CD4-positive, alpha-beta T cell treated with Interleukin-4 for 4 hours (primary cell): ENCODE measurements at places on chromosomes 7 and 10.
A peak's percentile ranks its signal among the peaks of the same experiment; 100 is the strongest.

GRCh38 chr7:131026297-131027000, 292.4 kb upstream of the KLF14 start:
- DNase-seq, result no peak

DNA sequence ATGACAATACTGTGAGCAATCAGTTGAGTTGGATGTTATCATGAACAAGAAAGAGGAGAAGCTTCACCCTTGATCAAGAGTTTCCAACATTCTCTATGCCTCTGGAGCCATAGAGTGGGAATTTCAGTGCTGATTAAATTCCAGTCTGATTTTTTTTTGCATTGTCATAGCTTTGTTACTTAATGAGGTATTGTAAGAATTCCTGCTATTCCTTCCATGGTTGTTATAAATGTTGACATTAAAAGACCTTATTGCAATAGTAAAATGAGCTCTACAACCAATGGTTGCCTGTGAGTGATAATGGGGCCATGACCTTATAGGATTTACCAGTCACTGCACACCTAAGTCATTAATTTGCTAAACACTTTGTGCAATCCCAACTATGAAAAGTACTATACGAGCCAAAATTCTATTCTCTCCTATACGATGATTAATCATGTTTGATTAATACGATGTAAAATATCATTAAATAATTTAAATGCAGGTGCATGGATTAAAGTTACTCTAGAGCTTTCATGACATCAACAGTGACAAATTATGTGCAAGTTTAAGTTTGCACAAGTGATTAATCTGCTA, 353.2 kb upstream of the KLF6 start:
- DNase-seq, result no peak

DNA sequence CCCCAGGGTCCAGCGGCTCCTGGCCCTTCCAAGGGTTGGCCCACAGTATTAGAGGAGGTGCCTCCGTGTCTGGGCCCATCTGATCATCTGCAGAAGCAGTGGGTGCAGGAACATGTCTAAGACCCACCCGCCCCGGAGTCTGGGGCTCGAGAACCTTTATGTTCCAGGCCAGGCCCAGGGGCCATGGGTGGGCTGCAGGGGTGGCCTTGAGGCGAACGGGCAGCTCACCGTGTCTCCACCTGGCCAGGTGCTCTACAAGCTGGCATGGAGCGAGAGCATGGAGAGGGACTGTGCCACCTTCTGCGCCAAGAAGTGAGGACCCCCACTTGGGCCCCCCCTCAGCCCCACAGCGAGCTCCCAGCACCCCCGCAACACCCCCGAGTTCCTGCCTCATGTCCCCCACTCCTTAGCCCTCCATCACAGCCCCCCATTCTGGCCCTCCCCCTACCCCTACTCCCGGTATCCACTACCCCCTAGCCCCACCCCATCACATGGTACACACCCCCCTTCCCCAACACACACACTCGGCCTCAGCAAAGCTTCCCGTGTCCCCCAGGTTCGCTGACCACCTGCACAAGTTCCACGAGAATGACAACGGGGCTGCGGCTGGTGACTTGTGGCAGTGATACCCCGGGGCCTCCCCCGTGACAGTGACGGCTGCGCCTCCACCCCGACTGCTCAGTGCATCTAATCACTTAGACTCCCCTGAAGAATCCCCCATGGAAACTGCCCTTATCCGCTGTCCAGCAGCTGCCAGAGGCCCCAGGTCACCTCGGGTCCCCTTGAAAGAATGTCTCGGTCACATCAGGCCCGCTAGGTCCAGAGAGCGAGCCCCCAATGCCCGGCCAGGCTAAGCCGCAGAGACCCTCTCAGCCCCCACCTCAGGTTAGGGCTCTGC, 4.0 kb upstream of the SH2B2 start:
- DNase-seq, result no peak

DNA sequence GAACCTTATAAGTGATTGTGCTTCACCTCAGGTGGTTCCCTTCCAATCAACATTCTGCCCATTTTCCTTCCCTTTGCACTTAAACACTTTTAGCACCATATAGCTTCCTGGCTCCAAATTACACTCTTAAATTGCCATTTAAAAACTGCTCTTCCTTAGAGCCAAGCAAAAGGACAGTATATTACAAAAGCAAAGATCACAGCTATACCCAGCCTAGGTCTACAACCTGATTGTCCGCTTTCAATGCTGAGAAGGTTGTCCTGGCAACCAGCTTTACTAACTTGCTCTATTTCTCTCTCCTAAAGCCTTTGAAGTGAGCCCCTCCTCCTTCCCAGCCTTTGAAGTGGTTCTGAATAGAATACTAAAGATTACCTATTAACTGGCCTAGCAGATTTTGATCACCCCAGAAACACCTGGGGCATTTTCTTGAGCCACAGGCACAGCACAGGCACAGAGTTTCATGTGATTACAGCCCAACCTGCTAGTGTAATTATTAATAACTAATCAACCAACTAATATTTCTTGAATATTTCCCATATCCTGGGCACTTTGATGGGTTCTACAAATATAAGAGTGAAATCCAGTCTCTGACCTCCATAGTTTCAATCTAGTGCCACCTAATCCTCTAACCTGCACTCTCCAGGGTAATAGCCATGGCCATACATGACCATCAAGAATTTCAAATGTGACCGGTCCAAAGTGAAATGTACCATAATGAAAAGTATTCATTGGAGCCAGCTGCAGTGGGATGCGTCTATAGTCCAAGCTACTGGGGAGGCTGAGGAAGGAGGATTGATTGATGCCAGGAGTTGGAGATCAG, 63.6 kb upstream of the TRIM24 start:
- DNase-seq, result no peak

DNA sequence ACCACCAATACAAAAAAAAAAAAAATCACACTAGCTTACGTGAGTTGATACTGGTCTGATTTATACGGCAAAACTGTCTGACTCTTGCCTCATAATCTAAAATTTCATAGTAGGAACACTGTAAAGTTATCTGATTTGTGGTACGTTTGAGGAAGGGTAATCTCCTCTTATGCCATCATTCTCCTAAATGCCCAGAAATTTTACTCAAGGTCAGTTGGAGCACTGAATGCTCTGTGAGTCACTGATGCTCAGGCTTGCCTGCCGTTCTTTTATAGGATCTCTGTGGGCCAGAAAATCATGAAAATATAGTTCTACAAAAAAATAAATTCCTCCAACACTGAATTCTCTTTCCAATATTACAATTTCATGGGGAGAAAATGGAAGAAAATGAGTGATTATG, 135.7 kb downstream of the PDE1C start:
- no peak for DNase-seq

DNA sequence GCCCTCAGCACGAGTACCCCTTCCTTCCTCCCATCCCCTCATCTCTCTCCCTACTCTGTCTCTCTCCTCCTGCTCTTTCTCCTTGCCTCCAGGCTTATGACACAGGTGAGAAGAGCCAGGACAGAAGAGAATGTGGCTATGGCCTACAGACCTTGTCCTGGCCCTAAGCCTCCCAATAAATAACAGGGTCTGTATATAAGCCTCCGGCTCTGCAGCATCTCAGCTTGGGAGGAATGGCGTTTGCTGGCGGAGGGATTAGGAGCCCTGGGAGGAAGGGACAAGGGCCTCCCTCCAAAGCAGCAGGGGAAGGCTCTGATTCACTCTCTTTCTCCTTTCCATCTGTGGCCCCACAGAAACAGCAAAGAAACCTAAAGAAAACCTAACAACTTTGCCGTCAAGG, 45.8 kb downstream of the COL13A1 start:
- DNase-seq, result no peak

DNA sequence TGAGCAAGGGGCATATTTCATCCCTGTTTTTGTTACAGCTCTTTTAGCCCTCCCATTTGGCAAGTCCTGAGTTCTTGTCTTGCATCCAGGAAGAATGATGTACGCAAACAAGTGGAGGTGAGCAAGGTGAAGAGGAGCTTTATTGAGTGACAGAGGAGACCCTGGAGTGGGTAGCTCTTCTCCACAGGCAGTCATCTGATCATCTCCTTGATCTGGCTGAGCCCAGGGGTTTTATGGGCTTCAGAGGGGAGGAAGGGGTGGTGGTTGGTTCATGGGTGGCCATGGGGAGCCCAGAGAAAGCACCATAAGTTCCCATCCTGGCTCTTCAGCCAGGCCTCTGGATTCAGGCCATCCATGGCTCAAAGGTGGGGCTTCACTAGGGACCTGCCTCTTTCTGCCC, 21.9 kb downstream of the STEAP1 start:
- no peak for DNase-seq

DNA sequence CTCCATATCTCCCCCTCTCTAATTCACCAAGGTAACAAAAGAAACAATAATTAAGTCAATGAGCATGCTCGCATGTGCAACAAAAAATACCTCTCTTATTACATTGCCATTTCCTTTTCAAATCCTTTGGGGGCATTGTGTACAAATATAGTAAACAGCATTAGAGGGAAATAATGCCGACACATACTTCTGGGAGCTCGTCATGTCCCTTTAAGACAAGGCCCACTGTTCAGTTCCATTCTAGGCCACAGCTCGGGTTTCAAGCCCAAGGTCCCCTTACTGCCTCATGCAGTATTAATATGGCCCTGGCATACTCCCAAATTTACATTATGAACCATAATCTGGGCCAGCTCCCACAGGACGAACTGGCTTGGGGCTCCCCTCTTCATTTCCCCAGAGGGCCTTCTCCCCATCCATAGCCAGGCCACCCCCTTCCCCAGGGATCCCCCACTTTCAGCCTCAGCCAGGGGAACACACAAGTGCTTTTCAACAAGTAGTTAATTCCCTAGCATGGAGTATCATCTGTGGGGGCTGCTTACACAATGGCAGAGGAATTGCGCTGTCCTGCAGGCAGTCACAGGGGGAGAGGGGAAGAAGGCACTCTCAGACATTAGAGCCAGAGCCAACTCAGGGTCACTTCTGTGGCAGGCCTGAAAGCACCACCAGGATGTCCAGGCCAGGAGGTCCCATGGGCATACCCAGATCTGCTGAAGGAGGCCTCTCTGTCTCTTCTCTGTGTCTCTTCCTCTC, 110.6 kb downstream of the KCNMA1 start:
- DNase-seq, result no peak

DNA sequence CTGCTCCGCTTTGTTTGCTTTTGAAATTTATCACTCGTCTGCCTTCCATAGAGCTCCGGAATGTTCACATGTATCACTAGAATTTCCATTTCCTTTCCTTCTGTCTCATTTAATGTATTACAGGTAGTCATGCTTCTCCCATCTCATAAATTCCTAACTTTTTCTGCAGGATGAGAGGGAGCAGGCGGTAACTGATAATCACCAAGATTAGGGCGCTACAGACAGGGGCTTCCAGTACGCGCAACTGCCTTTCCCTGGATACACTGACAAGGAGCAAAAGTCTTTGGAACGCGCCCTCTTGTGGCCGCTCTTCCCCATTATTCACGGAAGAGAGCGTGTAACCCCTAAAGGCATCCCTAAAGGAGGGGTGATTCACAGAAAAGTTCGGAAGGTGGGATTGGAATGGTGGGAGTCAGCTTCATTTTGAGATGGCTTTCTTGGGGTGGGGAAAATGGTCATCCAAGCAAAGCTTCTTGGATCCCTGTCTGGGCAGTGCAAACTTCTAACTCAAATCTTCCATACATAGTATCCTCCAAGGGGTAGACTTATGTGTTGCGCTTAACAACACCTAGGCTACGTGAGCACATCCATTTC, 6.5 kb downstream of the INHBA start:
- peak; percentile 6 for DNase-seq

- no peak for DNase-seq
These were observed 44.5 kb upstream of the CAV2 start for GRCh38 chr7:116455009-116455408.

- no peak for DNase-seq
These were observed 33.0 kb downstream of the ORC5 start for GRCh38 chr7:104174798-104175197.

- no peak for DNase-seq
These were observed 160.6 kb upstream of the ADO start for GRCh38 chr10:62643606-62644587.

DNA sequence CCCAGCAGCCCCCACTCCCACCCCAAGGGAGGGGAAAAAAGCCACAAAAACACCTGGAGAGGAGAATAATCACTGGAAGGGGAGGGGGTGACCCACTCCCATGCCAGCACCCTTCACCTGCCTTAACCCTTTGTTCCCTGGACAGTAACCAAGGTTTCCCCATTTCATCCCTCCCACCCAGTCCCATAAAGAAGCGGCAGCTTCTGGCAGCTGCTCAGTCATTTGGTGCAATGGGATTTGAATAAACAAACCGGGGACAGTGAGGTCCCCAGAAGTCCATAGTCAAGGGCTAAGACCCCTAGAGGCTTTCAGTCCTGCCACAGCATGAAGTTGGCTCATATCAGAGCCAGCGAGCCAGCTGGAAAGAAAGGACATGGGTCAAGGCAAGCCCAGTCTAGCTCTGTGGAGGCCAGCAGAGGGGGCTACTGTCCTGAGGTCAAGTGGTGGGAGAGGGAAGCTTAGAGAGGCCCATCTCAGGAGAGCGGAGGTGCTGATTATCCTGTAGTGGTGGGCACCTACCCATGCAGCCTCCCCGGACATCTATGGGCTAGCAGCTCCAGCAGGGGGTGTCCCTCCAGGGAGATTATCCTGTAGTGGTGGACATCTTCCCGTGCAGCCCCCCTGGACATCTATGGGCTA, 58.9 kb upstream of the LBX1 start:
- DNase-seq, result no peak

DNA sequence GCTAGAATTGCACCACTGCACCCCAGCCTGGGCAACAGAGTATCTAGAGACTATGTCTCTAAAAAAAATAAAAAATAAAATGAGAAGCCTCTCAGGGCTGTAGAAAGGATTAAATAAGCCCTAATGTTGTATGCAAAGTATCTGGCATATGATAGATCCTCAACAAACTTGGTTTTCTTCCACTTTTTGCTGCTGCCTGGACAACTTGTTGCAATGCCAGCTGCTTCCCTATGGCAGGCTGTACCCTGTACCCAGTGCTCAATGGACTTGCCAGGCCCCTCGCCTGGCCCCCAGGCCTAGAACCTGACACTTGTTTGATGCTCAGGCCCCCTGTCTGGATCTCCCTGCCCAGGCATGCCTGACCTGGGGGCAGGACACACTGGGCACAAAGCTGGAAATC, 28.5 kb upstream of the CDH23 start:
- no peak for DNase-seq

DNA sequence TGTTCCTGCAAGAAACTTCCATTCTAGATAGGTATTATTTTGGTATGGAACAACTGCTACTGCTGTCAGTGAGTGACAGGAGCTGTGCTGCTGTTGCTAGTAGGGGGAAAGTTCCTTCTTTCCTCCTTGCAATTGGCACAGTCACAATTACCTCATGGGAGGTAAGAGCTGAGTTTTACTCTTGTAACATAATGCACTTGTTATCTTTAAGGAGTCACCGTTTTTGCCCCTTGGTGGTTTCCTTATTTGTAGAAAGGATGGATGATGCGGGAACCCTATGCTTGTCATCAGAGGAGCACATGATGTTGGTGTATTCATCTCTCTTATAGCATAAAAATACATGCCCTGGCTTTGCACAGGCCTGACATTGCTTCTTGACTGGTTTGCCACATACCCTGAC, 234.7 kb upstream of the NPY start:
- DNase-seq, result no peak

DNA sequence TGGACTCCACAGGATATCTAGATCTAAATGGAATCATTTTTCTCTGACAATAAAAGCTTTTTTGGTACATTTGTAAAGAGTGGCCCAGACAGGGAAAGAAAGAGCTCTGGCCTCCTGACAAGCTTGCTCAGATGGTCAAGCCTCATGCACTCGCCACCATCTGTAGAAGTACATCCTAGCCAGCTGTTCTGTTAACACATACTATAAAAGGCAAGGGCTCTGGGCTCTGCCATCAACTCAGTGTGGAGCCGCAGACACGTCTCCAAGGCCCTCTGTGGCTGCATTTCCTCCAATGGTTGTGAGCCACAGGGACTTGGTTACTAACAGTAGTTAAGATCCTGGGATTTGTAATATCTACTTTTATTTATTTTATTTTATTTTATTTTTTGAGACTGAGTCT, 70.8 kb upstream of the KDM7A start:
- DNase-seq, result no peak
